Effector memory CD8-positive, alpha-beta T cell (primary cell): ENCODE measurements at places on chromosomes 6 and 20.

GRCh38 chr6:85252552-85252951, 197.3 kb upstream of the NT5E start:
- DNase-seq: no peak

DNA sequence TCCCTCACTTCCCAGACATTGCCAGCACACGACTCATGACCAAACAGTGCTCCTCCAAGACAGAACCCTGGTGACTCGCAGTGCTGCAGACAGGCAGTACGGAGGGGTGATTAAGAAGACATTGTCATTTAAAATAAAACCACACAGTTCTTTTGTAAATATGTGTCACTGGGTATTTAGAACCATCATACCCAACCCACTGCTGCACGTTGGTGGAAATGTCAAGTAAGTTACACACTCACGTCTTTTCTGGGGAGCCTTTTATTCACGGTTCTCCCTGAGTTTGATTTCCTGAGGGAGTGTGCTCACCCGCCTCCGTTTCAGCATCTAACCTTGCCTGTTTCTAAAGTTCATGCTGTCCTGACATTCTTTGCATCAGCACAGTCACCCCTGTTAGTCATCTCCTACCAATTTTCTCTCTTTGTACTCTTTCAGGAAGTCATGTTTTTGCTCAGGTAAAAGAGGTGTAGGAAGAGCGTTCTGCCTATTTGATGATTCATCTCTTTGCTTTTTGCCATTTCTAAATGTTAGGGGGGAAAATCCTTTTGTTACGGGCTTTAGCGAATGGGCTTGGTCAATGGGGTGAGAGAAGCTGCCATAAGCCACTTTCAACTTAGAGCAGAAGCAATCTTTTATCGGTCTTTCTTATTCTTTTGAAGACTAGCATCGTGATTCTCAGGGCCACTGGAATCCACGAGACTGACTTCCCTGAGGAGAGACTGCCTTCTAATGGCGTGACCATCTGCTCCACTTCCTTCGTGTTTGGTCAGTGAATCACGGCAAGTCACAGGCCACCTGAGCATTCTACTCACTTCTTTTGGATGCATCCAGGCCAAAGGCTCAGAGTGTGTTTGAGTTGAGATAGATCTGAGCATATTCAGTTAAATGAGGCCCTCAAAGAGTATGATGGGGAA, 512.8 kb upstream of the JARID2 start:
- no peak for DNase-seq

- peak; percentile 69 for DNase-seq
Observed at GRCh38 chr6:118709859-118710350, 58.5 kb upstream of the CEP85L start.

DNA sequence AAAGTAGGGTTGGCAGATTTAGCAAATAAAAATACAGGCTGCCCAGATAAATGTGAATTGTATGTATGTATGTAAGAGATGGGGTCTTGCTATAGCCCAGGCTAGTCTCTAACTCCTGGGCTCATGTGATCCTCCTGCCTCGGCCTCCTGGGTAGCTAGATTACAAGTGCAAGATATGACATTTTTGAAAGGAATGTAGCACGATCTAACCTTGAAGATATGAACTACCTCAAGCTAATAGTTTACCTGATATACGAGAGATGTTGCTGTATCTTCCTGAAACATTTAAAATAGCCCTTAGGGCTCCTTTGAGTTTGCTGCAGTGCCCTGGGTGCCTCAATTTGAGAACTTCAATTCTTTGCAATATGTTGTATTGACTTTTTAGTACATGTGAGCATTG, 42.1 kb downstream of the AFG1L start:
- DNase-seq: no peak

DNA sequence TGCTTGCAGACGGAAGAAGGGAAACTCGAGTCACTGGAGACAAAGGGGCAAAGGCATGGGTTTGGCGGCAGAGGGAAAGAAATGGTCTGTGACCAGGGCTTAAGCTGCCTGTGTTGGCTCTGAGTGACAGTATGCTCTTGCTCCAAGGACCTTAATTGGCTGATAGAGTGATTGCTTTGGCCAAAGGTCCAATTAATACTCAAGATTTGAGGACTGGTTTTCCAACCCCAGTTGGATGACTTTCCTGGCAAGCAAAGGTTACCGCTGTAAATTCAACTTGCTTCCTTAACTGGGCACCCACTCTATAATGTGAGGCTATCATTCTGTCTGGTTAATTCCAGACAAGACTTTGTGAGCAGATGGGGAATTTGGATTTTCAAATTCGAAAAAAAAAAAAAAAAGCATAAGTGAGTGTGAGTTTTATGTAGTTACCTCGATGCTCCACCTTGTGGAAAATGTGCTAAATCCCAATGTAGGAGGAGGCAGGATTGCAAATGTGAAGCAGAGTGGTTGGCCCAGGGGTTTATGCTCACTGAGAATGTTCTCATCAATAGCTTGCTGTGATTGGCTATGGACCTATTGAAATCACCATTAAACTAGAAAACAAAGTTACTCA, 150.7 kb upstream of the GMDS start:
- DNase-seq: no peak

DNA sequence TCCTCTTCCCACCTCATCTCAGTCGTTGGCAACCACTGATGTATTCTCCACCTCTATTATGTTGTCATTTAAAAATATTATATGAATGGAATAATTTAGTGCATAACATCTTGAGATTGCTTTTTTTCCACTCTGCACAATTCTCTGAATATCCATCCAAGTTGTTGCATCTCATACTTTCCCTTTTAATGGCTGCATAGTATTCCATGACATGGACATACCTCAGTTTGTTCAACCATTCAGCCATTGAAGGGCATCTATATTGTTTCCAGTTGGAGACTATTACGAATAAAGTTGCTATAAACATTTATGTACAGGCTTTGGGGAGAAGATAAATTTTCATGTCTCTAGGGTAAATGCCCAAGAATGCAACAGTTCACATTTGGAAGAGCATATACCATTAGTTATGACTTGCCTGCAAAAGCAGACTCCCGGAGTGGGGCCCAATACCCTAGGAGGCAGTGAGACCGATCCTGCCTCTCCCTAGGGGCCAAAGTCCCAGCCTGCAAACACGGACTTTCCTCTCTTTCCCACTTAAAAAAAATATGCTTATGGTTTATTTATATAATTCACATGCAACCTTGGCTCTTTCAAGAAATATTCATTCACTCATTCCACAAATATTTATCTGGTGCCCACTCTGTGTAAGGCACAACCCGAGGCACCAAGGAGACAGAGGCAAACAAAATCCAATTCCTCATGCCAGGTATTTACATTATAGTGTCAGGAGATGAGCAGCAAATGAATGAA, 227.0 kb upstream of the PMEPA1 start:
- DNase-seq: no peak

- no peak for DNase-seq
Observed at GRCh38 chr20:56810141-56810540, 181.0 kb downstream of the TFAP2C start.

DNA sequence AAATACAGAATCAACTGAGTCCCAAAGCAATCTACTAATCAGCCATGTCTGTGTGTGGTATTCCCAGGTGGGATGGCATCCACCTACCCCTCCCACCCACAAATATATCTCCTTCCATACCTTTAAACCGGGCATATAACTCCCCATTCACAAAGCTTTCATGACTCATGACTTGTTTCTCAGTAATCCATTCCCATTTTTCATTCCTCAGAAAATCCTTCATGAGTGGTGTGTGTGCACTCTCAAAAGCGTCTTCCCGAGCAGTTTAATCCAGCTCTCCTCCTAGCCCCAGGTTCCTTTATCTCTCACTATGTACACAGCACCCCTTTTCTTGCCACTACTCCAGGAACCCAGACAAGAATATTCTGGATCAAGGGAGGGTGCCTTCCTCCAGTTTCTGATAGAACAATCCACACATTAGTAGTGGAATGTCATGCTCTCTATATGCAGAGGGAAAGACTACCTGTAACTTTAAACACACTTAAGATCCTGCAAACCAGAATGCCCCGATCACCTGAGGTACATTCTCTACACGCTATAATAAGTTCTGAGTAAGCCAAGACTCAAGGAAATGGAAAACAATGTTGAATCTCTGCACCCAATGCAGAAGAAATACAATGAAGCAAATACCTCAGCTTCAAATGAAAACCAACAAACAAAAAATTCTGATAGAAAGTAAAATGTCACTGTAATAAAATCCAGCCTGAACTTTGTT, 55.7 kb upstream of the IPCEF1 start:
- no peak for DNase-seq

DNA sequence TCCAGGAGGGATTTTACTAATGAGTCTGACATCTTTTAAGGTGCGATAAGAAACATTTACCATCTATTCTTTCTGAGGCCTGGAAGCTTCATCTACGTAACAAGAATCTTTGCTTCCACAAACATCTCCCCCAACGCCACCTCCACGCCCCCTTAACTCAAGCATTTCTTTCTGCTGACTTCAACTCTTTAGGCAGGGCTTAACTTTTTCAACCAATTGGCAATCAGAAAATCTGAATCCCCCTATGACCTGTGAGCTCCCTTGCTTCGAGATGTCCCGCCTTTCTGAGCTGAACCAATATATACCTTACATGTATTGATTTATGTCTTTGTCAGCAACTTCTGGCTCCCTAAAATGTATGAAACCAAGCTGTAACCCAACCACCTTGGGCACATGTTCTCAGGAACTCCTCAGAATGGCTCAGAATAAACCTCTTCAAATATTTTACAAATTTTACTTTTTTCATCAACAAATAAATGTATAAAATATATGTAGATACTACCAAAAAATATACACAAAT, 11.5 kb downstream of the OR2H2 start:
- DNase-seq: no peak

GRCh38 chr20:63744158-63744557, 4.6 kb downstream of the SLC2A4RG start:
- DNase-seq: no peak

- no peak for DNase-seq
Observed at GRCh38 chr6:113763876-113764275, 93.3 kb upstream of the MARCKS start.

DNA sequence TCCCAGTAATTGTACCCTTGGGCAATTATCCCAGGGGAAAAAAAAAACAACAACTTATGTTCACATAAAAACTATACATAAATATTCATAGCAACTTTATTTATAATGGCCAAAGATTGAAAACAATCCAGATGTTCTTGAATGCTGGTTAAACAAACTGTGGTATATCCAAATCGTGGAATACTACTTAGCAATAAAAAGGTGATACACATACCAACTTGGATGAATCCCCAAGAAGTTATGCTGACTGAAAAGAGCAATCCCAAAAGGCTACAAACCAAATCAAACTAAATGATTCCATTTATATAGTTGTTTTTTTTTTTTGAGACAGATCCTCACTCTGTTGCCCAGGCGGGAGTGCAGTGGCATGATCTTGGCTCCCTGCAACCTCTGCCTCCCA, 129.7 kb downstream of the QRSL1 start:
- no peak for DNase-seq

DNA sequence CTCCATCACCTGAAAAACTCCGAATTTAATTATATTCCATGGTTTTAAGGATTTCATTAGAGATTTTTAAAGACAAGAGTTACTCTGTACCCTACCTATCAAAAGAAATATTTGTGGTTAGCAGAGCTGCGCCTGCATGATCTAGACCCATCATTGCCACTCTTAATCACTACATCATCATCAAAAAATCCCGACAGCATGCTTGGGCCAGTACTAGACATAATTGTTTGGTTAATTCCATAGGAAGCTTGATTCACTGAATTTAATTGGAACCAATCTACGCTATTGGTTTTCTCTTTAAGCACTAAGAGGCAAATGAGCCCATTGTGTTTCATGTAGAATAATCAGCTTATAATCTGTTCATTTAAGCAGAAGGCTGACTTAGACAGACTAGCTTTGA, 33.4 kb upstream of the RNF217 start:
- DNase-seq: no peak

DNA sequence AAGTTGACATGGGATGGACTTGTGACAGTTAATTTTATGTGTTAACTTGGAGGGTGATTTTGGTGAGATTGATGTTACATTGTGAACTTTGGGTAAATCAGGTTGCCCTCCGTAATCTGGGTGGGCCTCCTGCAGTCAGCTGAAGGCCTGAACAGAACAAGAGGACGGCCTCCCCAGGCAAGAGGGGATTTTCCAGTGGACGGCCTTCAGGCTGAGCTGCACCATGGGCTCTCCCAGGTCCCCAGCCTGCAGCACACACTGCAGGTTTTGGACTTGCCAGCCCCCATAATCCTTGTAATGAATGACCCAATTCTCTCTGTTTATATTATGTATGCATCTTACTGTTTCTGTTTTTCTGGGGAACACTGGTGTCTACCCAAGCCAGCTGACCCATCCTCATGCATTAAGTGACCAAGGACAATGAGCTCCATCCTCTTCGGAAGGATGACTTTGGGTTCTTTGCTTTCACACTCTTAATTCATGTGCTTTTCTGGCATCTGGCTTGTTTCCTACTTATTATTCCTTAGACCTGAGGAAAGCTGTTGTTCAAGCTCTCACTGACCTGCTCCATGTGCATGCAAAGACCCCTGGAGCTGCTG, 64.2 kb downstream of the DACT2 start:
- DNase-seq: no peak

GRCh38 chr20:40503119-40503518, 185.9 kb downstream of the MAFB start:
- DNase-seq: no peak

- DNase-seq: no peak
Observed at GRCh38 chr6:167013946-167014345, 14.7 kb downstream of the CEP43 start.

DNA sequence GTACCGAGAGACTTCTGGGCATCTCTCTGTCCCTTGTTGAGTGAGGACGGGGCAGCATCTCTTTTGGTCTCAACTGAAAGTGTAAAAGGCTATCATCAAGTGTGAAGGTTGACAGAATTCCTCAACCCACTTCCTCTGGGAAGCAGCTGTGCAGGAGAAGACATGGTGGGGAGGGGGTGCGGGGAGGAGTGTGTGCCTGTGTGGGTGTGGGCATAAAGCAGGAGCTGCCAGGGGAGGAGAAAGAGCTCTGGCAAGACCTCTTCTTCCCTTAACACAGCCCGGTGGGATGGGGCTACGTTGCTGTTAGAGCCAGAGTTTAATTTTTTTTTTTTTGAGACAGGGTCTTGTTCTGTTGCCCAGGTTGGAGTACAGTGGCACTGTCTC, 31.8 kb downstream of the CPXM1 start:
- no peak for DNase-seq

DNA sequence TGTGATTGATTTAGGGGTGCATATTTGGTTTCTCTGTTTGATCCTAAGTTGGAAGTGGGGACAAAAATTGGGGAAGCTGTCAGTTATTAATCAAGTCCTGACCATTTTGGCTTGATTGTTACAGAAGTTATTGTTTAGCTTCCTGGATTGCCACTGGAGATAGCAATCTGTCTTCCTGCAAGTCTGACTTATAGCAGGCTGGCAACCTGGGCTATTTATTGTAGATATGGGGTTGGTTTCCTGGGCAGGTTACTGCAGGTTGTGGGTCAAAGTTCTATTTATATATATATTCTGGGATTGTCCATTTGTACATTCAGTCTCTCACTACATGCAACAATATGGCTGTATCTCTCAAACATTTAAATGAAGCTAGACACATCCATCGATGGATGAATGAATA, 17.8 kb downstream of the KCNS1 start:
- DNase-seq: no peak
